Glutamatergic neuron (in vitro differentiated cells): ENCODE measurements at places on chromosomes 5 and 9. TPM values are rescaled to one million over a fixed set of nuclear protein-coding genes. Genes with fewer than 3 reads are reported as not detected.

- H3K27me3 ChIP-seq, result no peaks in the 10 kb centered on the region
- H3K4me1 ChIP-seq, result no peaks in the 10 kb centered on the region
- DNase-seq, result no peak
- H3K27ac ChIP-seq, result no peak overlapping the region
- H3K4me3 ChIP-seq, result no peak overlapping the region
These were observed 17.6 kb downstream of the TRIM14 start for GRCh38 chr9:98101416-98101815.

GRCh38 chr9:109181284-109181683, 14.2 kb upstream of the FRRS1L start:
- H3K27ac ChIP-seq, result no peak overlapping the region
- H3K4me1 ChIP-seq, result peaks cover 7% of the 10 kb centered on the region

DNA sequence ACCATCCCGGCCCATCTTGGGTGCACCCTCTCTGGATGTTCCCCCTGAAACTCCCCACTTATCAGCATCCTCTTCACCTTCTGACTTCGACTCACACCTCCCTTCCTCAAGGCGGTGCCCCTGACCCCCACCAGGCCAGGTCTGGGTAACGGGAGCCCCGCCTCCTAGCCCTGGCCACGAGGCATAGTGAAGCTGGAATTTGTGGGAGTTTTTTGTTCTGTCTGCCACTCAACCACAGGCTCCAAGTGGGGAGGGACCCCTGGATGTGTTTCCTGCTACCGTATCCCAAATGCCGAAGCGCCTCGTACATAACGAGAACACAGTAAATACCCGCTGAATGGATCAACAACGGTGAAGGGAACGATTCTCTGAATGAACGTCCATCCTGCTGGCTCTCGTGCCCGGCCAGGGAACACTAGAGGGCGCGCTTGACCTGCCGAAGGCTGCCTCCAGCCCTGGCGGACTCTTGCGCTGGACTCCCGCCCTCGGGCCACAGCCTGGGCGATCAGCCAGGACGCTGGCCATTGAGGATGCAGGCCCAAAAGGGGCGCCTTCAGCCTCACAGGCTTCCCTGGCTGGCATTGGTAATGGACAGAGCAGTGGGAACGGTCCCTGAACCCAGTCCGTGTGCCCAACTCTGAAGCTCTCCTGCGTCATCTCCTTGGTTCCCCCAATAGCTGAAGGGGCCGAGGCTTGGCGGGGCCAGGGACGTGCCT, 47.3 kb upstream of the PHYKPL start:
- H3K27ac ChIP-seq, result no peak overlapping the region
- H3K27me3 ChIP-seq, result peaks cover 9% of the 10 kb centered on the region
- no peak overlapping the region for H3K4me3 ChIP-seq

- H3K4me3 ChIP-seq, result no peak overlapping the region
- no peak for DNase-seq
- no peaks in the 10 kb centered on the region for H3K27me3 ChIP-seq
These were observed 918.9 kb downstream of the DTWD2 start for GRCh38 chr5:118069452-118069851.

DNA sequence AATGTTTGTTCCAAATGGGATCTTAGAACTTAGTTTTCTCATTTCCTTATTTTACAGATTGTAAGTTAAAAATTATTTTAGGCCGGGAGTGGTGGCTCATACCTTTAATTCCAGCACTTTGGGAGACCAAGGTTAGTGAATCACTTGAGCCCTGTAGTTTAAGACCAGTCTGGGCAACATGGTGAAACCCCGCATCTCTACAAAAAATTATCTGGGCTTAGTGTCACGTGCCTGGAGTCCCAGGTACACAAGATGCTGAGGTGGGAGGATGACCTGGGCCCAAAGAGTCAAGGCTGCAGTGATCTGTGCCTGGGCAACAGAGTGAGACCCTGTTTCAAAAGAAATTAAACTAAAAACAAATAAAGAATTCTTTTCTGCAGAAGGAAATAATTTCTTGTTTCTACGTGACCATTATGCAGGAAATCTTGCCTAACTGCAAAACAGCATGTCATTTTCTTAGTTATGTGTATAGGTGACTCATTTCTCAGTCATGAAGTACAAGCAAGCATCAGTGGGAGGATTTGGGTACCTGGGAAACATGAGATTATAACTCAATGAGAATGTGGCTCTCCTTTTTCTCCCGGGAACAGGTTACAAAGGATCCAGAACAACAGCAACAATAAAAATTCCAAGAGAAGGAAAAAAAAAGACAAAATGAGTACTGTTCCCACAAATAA, 375.1 kb upstream of the ST8SIA4 start:
- no peak overlapping the region for H3K4me3 ChIP-seq
- no peaks in the 10 kb centered on the region for H3K27me3 ChIP-seq
- DNase-seq, result no peak
- H3K27ac ChIP-seq, result no peak overlapping the region
- H3K4me1 ChIP-seq, result peaks cover 2% of the 10 kb centered on the region

GRCh38 chr9:99051851-99052250, 53.1 kb upstream of the TGFBR1 start:
- no peaks in the 10 kb centered on the region for H3K4me1 ChIP-seq
- H3K36me3 ChIP-seq, result no peaks in the 10 kb centered on the region
- no peak overlapping the region for H3K27ac ChIP-seq
- no peak overlapping the region for H3K4me3 ChIP-seq
- peaks cover 5% of the 10 kb centered on the region for H3K27me3 ChIP-seq
- no peak for DNase-seq

DNA sequence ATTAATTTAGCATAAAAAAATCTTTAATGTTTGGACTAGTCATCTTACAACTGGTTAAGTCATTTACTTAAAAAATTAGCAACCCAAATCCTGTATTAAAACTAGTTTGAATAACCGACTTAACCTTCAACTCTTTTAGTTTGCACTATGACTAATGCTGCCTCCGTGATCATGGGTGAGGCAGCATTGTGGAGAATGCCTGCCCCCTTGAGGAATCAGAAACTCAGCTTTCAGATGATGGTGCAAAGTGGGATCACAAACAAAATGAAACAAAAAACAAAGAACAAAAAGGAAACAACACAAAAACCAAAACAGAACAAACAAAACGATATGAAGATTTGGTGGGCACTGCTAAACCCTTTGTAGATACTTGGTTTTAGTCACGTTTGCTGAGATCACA, 127.0 kb upstream of the PALM2AKAP2 start:
- H3K27me3 ChIP-seq, result peaks cover 3% of the 10 kb centered on the region
- H3K27ac ChIP-seq, result no peak overlapping the region
- DNase-seq, result no peak

DNA sequence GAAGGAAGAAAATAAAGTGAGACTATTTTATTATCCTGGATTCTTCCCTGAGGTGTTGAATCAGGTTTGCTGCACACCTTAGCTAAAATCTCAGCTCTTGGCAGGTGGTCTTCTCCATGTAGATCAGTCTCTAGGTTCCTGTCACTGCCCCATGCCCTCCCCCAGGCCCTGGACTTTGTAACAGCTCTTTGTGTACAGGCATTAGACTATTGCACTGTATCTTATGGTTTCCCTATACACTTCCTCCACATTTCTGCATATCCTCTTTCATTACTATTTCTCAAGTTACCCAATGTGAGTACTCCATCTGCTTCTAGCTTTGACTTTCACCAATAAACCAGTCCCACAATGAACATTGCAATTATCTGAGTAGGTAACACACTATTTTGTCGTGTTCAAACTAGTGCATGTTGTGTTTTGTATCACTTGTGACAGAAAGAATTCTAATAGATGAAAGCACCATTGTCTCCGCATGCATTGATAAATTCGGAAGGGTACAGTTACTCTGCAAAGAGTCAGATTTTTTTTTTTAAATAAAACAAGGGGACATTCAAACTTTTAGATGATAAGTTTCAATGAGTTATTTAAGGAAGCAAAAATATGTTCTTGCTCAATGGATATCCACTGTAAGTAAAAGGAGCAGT, 1348.7 kb upstream of the C9orf72 start:
- DNase-seq, result no peak
- H3K4me3 ChIP-seq, result no peak overlapping the region
- peaks cover 8% of the 10 kb centered on the region for H3K4me1 ChIP-seq
- H3K36me3 ChIP-seq, result no peaks in the 10 kb centered on the region

- H3K27me3 ChIP-seq, result no peaks in the 10 kb centered on the region
- H3K4me3 ChIP-seq, result no peak overlapping the region
- H3K4me1 ChIP-seq, result peaks cover 4% of the 10 kb centered on the region
- DNase-seq, result no peak
These were observed 1967.3 kb upstream of the NUDT12 start for GRCh38 chr5:105529851-105530250.

Gene C9orf153
- total RNA-seq, result 0.27 TPM

Gene IGFBPL1
- 590 TPM for total RNA-seq

Gene NMUR2
- not detected for total RNA-seq

Gene PPP6C
- total RNA-seq, result 49.1 TPM

Gene IL33
- total RNA-seq, result not detected

Gene SV2C
- total RNA-seq, result 17.8 TPM

Gene GRPEL2
- total RNA-seq, result 34.7 TPM
